ENCODE measurements at places on chromosomes 16 and 17.
A peak's percentile ranks its signal among the peaks of the same experiment; 100 is the strongest.

GRCh38 chr17:82461827-82462524, 3.4 kb downstream of the NARF start:
- no peak for DNase-seq

- DNase-seq = no peak
These were observed 9.6 kb downstream of the PMM2 start for GRCh38 chr16:8807189-8807588.

DNA sequence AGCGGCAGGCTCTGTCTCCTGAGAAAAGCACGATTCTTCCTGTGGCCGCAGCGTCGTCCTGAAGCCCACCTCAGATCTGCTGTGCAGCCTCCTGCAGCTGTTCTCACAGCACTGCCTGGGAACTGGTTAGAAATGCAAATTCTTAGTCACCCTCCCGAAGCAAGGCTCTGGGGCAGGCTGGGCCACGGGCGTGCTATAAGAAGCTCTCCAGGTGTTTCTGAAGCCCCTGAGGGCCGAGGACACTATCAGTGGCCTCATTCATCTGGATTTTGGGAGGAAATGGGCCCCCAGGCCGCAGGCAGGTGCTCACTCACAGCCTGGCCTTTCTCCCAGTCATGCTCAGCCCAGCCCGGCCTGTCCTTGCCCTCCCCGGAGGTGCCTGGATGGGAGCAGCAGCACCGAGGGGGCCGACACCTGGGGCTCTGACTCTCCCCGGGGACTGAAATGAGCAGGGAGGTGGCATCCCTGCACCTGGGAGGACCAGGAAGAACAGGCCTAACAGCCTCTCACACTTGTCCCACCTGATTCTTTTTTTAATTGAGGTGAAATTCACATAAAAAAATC, 10.4 kb upstream of the NLRC3 start:
- DNase-seq = no peak

DNA sequence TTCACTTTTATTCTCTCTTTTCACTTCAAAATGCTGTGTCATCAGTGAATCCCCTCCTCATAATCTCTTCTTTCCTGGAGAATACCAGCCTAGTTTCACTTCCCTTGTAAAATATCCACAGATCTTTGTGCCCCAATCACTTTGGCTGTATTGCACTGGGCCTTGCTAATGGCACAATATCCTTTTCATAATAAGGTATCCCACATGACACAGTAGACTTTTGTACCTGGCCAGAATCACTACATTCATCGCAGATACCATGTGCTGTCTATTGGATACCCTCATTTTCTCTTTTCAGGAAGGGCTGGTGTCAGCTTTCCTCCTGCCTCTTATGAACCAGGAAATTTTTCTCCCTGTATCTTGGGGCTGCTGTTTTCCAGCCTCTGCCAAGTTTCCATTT, 25.7 kb upstream of the TOX3 start:
- no peak for DNase-seq

- no peak for DNase-seq
These were observed 2.7 kb downstream of the SPNS2 start for GRCh38 chr17:4501295-4501949.

DNA sequence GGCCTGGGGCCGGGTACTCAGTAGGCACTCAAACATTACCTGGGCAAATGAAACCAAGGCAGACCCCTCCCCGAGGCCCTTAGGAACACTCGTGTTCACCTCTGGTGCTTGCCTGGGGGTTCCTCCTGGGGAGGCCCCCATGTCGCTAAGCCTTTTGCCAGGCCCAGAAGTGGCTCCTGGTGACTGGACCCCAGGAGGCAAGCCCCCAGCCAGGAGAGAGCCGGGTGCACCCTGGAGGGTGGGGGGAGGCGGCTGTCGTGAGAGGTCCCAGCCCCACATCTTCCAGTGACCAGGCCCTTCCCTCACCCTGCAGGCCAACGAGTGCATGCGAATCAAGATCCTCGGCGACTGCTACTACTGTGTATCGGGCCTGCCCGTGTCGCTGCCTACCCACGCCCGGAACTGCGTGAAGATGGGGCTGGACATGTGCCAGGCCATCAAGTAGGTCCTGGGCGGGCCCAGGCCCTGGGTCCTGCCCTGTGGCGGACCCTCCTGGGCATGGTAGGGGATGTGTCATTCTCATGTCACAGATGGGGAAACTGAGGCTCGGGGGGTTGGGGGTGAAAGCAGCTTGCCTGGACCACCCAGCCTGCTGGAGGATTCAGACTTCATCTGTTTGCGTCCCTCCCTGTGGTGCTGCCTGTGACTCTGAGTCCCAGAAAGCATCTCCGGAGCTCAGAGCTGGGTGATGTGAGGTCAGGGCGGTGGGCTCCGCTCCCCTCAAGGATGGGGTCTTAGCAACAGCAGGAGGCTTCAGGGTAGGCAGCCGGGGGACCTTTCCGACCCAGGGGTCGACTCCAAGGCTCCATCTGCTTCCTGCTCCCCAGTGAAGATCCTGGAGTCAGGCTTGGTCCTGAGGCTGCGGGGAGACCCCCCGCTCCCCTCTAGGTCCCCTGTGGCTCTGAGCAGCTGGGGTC, 32.5 kb downstream of the ADCY7 start:
- no peak for DNase-seq

DNA sequence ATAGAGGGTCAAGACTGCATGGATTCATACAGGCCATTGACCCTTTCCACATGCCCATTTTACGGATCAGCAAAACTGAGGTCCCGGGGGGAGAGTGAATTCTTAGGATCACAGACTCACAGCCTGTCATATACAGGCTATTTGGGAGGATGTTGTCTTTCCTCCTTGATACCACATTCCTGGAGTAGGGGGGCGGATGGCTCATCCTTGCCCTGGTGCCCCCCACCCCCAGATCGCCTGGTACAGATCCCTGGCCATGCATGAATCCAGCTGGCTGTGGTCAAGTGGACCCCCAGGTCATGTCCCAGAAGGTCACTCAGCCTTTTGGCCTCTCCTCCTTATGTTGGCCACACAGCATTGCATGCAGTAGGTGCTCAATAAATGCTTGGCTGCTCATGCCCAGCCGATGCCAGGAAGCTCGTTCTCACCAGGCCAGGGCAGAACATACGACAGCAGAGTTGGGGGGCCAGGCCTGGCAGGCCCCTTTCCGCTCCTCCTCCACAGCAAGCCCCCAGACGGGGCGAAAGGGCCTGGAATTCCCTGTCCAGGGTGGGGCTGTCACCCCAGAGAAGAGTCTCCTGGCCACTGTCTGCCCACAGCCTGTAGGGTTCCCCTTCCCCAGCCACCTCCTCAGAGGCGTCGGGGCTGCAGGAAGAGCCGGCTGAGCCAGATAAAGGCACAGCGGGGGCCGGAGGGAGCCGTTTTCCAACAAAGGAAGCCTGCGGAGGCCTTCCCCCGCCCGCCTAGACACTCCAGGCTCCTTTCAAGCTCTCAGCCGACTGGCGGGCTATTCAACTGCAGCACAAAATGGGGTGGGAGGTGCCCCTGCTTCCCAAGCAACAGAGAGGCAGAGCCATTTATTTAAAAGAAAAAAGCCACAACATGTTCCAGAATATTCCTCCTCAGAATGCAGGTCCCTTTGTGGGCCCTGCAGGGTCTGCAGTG, 215.7 kb upstream of the CIBAR2 start:
- no peak for DNase-seq

- no peak for DNase-seq
These were observed 4.2 kb downstream of the CMTM4 start for GRCh38 chr16:66692341-66692740.

DNA sequence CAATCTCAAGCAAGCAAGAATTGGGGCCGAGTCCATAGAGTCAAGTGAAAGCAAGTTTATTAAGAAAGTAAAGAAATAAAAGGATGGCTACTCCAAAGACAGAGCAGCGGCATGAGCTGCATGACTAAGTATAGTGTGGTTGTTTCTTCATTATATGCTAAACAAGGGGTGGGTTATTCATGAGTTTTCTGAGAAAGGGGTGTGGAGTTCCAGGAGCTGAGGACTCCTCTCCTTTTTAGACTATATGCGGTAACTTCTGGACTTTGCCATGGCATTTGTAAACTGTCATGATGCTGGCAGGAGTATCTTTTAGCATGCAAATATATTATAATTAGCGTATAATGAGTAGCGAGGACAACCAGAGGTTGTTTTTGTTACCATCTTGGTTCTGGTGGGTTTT, 819.9 kb downstream of the KCNJ2 start:
- no peak for DNase-seq

DNA sequence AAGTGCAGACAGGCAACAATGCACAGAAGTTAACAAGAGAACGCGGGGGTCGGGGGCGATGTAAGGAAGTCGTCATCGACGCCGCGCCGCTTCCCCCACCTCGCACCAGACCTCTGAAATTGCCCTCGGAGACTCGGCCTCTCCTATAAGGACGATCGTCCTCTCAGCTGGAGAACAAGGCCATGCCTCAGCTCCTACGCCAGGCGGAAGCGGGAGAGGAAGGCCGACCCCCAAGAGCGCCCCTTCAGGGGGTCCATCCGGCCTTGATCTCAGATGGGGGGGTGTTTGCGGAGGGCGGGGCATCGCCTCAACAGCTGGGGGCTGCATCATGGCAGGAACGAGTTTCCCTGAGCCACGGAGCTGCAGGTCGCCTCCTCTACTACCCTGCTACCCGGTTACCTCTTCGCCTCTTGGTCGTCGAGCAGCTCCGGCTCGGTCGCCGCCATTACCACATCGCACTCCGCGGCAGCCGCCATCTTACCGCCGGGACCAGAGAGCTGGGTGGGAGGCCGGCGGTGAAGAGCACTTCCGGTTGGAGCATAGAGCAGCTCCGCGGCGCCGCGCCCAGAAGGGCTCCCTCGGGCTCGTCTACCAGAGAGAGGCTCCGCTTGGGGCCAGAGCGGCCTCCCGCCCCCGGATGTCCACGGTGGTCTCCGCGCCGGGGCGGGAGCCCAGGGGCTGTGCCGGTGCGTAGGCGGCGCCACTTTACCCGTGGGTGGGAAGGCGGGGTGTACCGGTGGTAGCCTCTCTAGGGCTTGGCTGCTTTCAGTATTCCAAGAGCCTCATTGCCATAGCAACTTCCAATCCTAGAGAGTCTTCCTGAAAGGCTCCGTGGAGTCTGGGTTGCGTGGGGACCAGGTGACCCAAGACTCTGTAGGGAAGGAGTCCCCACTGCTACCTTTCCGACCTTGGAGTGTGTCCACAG, at the start of gene DNAJC7:
Gene DNAJC7, minus strand, starts transcription at position 499 of the 925 bp plus-strand sequence. Its CDS starts 23 bp downstream, at position 476.
- DNase-seq = peak; percentile 37

- no peak for DNase-seq
These were observed 3.3 kb downstream of the TMEM94 start for GRCh38 chr17:75459590-75460267.

DNA sequence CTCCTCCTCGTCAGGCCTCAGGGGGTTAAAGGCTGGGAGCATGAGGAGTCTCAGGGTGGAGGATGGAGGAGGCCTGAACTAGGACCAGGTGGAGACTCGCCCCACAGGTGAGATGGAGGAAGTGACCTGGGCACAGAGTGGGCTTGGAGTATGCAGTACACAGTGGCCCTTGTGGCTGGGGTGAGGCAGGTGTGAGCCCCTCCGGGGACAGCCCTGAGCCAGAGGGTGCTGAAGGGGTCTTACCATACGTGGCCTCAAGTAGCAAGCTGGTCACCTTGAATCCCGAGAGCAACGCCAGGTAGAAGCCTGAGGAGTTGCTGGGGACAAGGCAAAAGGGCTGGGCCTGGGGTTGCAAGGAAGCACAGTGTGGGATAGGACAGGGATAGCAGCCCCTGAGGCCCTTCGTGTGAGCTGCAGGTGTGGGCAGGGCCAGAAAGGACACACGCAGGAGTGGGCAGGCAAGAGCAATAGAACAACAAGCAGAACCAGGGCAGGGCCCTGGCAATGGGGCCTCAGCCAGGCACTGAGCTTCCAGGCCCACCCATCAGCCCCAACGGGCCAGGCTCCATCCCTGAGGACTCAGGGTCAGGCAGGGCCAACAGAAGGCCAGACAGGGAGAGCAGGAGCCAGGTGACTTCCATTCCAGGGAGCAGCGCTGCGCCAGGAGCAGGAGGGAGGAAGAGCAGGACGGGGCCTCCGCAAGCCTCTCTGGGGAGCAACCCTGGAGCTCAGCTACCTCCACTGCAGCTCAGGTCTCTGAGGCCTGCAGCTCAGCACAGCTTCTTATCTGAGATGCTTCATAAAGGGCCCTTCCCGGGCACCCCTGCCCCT, 64.2 kb upstream of the TNRC6C start:
- no peak for DNase-seq

DNA sequence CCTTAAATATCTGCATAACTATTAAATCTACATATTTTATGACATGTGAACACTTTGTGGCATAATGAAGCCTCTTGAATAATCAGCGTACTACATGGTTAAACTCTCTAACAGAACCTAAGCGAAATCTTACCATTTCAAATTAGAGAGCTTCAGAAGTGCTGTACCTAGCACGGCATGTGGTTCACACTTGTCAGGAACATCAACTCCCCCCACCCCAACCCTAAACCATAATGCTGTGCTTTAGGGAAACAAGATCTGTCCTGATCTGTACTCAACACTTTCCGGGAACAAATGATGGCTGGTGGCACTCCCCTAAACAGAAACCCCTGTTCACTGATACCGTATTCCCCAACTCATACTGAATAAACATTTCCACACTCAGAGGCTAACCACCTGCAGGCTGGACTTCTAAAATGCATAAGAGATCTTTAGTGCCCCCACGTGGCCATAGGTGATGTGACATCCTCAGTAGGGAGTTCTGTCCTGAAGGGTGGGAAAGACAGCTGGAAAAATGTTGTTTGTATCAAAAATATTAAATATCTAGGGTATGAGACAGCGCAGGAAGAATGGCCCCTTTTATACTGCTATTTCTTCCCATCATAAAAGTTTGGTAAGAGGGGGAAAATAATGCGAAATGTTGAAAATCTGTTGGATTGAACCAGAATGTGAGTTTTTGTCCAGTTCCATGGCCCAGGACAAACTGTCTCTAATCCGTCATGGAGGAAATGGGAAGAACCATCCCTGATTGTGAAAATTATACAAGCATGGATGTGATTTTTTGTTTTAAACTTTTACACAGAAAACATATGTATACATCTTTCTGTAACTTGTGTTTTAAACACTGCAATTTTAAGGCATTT, 88.6 kb downstream of the USP31 start:
- DNase-seq = no peak

DNA sequence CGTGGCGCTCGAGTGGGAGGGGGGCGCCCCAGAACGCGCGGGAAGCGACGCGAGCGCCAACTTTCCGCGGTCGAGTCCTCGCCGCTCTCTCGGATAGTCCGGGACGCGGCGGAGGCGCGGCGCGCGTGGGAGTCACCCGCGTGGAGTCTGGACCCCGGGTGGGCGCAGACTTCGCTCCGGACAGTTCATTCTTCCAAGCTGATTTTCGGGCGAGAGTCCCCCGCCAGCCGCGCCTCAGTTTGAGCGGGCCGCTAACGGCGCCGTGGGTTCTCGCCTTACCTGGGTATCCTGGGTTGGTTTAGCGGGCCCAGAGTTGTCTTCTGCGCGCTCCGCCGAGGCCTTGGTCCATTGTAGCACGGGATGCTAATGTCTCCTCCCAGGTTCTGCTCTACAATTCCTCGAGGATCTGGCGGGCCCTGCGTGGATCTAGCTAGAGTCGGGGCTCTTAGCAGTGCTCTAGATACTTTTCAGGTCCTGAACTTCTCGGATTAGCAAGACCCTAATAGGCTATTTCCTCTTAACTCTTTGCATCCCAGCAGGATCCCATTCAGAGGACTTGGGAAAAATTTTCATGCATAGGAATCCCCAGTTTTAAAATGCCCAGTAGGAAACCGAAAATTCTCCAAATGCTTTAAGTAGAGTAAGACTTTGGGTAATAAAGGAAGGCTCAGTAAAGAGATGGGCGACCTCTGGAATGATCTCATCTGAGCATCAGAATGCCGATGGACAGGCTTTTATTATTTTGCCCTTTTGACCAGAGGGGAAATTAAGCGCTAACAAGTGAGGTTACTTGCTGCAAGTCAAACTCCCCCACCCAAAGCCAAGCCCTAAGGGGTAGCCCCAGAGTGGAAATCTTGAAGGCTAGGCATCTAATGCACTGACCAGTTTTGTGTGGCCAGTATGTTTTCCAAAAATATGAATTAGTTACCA, 537 bp upstream of the GJC1 start:
- DNase-seq = no peak

GRCh38 chr17:60082946-60083471, 4.3 kb upstream of the HEATR6 start:
- DNase-seq = no peak

Data from BJ (cell line).